ENCODE measurements at places on chromosomes 2 and 18. TPM values are rescaled to one million over a fixed set of nuclear protein-coding genes. Genes with fewer than 3 reads are reported as not detected.

Gene PSMD1
- 102 TPM for total RNA-seq

Gene TRMT61B
- 22.8 TPM for total RNA-seq

Gene ALKAL2
- 1.9 TPM for total RNA-seq

Gene FIGN
- total RNA-seq, result 8.0 TPM

Gene RAMP1
- 49.0 TPM for total RNA-seq

Gene GFPT1
- 55.3 TPM for total RNA-seq

Gene NOSTRIN
- total RNA-seq, result 31.4 TPM

Gene UGT1A4
- 23.2 TPM for total RNA-seq

Gene TCF23
- total RNA-seq, result 0.42 TPM
